Muscle of arm (tissue), 14 donors: ENCODE measurements at places on chromosomes 1 and 21. TPM values are rescaled to one million over a fixed set of nuclear protein-coding genes. Genes with fewer than 3 reads are reported as not detected.

The CCDC190 gene
- polyA plus RNA-seq = 9.0 TPM

The ICOSLG gene
- 7.1 TPM for polyA plus RNA-seq

The CD244 gene
- polyA plus RNA-seq = 0.16 TPM

The DEPDC1 gene
- polyA plus RNA-seq = 5.5 TPM

The KRTAP12-2 gene
- polyA plus RNA-seq = not detected

The PRRX1 gene
- 279 TPM for polyA plus RNA-seq

The HORMAD1 gene
- polyA plus RNA-seq = not detected

The MX2 gene
- not detected for polyA plus RNA-seq

The VHLL gene
- polyA plus RNA-seq = not detected

The RIPPLY3 gene
- 0.19 TPM for polyA plus RNA-seq

The TRIM33 gene
- 28.4 TPM for polyA plus RNA-seq

The CCDC30 gene
- 3.1 TPM for polyA plus RNA-seq

The TFF2 gene
- polyA plus RNA-seq = not detected

The RAB42 gene
- polyA plus RNA-seq = 7.7 TPM

The ADAMTS4 gene
- polyA plus RNA-seq = 13.6 TPM

The TTC24 gene
- 0.53 TPM for polyA plus RNA-seq

The C8A gene
- not detected for polyA plus RNA-seq

The AMY1C gene
- not detected for polyA plus RNA-seq

The TDRD5 gene
- 2.5 TPM for polyA plus RNA-seq

The CLCNKA gene
- polyA plus RNA-seq = 0.31 TPM

The C1orf115 gene
- 9.0 TPM for polyA plus RNA-seq

The HRNR gene
- 0.21 TPM for polyA plus RNA-seq

The SPRR3 gene
- polyA plus RNA-seq = not detected

The PROK1 gene
- 0.12 TPM for polyA plus RNA-seq

The TMPRSS2 gene
- polyA plus RNA-seq = 0.34 TPM

The OR2L13 gene
- polyA plus RNA-seq = not detected

The NBPF26 gene
- polyA plus RNA-seq = 7.1 TPM

The CELF3 gene
- 0.73 TPM for polyA plus RNA-seq

The ERRFI1 gene
- 26.0 TPM for polyA plus RNA-seq

The CHIA gene
- not detected for polyA plus RNA-seq

The PLA2G5 gene
- polyA plus RNA-seq = not detected

The PAQR6 gene
- polyA plus RNA-seq = not detected

The SF3B4 gene
- polyA plus RNA-seq = 64.6 TPM

The MYCL gene
- 1.6 TPM for polyA plus RNA-seq

The SPRR1A gene
- polyA plus RNA-seq = not detected

The TMIGD3 gene
- polyA plus RNA-seq = 0.54 TPM

The ADARB1 gene
- polyA plus RNA-seq = not detected

The RBM15 gene
- polyA plus RNA-seq = 7.7 TPM

The PLA2G2C gene
- polyA plus RNA-seq = not detected

The PIGR gene
- polyA plus RNA-seq = 0.07 TPM

The KPNA6 gene
- polyA plus RNA-seq = 79.2 TPM

The GSTM1 gene
- polyA plus RNA-seq = 59.4 TPM

The GJC2 gene
- polyA plus RNA-seq = 0.84 TPM

The ZFP69 gene
- polyA plus RNA-seq = 5.2 TPM

The RXRG gene
- not detected for polyA plus RNA-seq

The LUZP1 gene
- 11.4 TPM for polyA plus RNA-seq

The YY1AP1 gene
- polyA plus RNA-seq = 53.5 TPM

The FRRS1 gene
- polyA plus RNA-seq = 10.1 TPM

The OR2T29 gene
- polyA plus RNA-seq = not detected

The FMO1 gene
- 6.5 TPM for polyA plus RNA-seq

The UQCRHL gene
- 0.44 TPM for polyA plus RNA-seq

The C2CD4D gene
- polyA plus RNA-seq = not detected

The KIF21B gene
- 0.86 TPM for polyA plus RNA-seq

The ERMAP gene
- 10.1 TPM for polyA plus RNA-seq
